Ovary (tissue), 10 donors: ENCODE measurements at places on chromosomes 13 and 19. TPM values are rescaled to one million over a fixed set of nuclear protein-coding genes. Genes with fewer than 3 reads are reported as not detected.

MICOS13 gene
- 41.7 TPM for total RNA-seq

CCL25 gene
- not detected for total RNA-seq

ZNF665 gene
- 8.8 TPM for total RNA-seq

F7 gene
- total RNA-seq: 0.35 TPM

PRR22 gene
- total RNA-seq: 3.1 TPM

CYP2B6 gene
- total RNA-seq: 0.15 TPM

C1QTNF9B gene
- total RNA-seq: not detected

- no peaks in the 10 kb centered on the region for H3K4me1 ChIP-seq
- DNase-seq: no peak
- H3K27me3 ChIP-seq: no peaks in the 10 kb centered on the region
- no peak overlapping the region for H3K27ac ChIP-seq
- H3K36me3 ChIP-seq: no peaks in the 10 kb centered on the region
- H3K4me3 ChIP-seq: no peak overlapping the region
Measured at GRCh38 chr13:49528161-49528560, 32.4 kb downstream of the PHF11 start.

- no peaks in the 10 kb centered on the region for H3K4me1 ChIP-seq
- DNase-seq: no peak
- no peaks in the 10 kb centered on the region for H3K27me3 ChIP-seq
- no peak overlapping the region for H3K4me3 ChIP-seq
- no peaks in the 10 kb centered on the region for H3K36me3 ChIP-seq
- no peak overlapping the region for H3K27ac ChIP-seq
Measured at GRCh38 chr13:39107561-39107960, 69.3 kb downstream of the NHLRC3 start.

DNA sequence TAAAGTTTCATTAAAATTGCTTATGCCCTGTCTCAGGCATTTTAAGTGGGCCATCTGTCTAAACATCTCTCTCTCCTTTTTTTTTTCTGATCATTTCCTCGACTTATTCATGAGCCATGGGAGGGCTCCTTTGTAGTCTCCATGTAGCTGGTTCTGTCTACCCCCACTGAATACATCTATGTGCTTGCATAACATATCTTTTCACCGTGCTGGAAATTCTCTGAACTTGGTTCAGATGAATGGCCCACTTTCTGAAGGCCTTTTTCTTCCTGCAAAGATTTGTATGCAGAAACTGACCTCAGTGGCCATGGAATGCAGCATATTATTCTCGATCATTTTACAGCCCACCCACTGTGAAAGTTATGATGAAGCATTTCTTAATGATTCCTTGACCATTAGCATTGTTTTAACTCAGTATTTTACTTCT lies 225.3 kb downstream of the GGACT start:
- H3K27me3 ChIP-seq: no peaks in the 10 kb centered on the region
- H3K4me3 ChIP-seq: no peak overlapping the region
- no peak overlapping the region for H3K27ac ChIP-seq

DNA sequence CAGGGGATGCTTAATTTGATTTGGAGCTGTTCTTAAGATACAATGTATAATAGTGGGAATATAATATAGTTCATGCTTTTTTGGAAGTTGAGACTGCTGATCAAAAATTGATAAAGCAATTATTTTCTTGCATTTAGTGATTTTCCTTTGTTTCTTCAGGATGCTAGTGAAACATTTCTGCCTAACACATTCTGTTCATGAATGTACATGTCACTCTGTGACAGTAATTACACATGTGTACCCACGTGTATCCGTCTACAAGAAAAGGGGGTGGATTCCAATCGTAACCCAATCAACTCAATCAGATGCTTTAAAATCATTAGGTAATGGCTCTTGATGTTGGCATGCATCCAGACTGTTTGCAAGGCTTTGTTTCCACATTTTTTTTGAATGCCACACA lies 5.0 kb upstream of the FRY start:
- H3K36me3 ChIP-seq: no peaks in the 10 kb centered on the region
- H3K4me3 ChIP-seq: no peak overlapping the region
- H3K27ac ChIP-seq: no peak overlapping the region
- DNase-seq: no peak

- no peaks in the 10 kb centered on the region for H3K4me1 ChIP-seq
- H3K4me3 ChIP-seq: no peak overlapping the region
- H3K27ac ChIP-seq: no peak overlapping the region
Measured at GRCh38 chr13:29081697-29082440, 261.7 kb downstream of the MTUS2 start.

GRCh38 chr13:62684359-62684758 lies 1268.7 kb upstream of the PCDH20 start:
- H3K4me1 ChIP-seq: no peaks in the 10 kb centered on the region
- no peak overlapping the region for H3K4me3 ChIP-seq
- H3K27ac ChIP-seq: no peak overlapping the region
- H3K27me3 ChIP-seq: no peaks in the 10 kb centered on the region
- DNase-seq: no peak

- H3K27me3 ChIP-seq: no peaks in the 10 kb centered on the region
- no peak for DNase-seq
- H3K27ac ChIP-seq: no peak overlapping the region
- H3K4me3 ChIP-seq: no peak overlapping the region
- H3K4me1 ChIP-seq: peaks cover 1% of the 10 kb centered on the region
Measured at GRCh38 chr19:50419580-50420035, 870 bp downstream of the SPIB start.

GRCh38 chr13:112843392-112844111 lies 125.5 kb upstream of the MCF2L start:
- H3K27me3 ChIP-seq: no peaks in the 10 kb centered on the region
- H3K27ac ChIP-seq: no peak overlapping the region
- no peaks in the 10 kb centered on the region for H3K4me1 ChIP-seq
- H3K4me3 ChIP-seq: no peak overlapping the region
- no peaks in the 10 kb centered on the region for H3K36me3 ChIP-seq

GRCh38 chr13:76600081-76600480 lies 286.1 kb downstream of the KCTD12 start:
- H3K36me3 ChIP-seq: no peaks in the 10 kb centered on the region
- H3K4me1 ChIP-seq: peaks cover 2% of the 10 kb centered on the region
- no peak overlapping the region for H3K4me3 ChIP-seq

- H3K27ac ChIP-seq: no peak overlapping the region
- no peaks in the 10 kb centered on the region for H3K36me3 ChIP-seq
- H3K4me3 ChIP-seq: no peak overlapping the region
- DNase-seq: no peak
- H3K4me1 ChIP-seq: peaks cover 14% of the 10 kb centered on the region
Measured at GRCh38 chr19:6099599-6099998, 10.7 kb downstream of the RFX2 start.

DNA sequence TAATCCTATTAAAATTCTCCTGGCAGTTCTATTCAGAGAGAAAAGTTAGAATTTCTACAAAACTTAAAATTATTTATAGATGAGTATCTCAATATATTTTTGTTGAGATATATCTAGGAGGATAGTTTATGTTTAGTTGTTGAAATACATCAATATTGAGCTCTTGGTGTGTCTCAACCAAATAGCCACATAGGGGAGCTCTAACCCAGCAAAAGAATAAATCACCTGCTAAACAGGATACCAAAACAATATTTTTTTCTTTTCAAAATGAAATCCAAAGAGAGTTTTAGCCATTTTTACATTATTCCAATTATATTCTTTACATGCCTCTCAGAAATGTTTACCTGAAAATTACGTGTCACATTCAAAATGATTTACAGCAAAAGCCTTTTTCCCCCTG lies 954.7 kb downstream of the SLITRK6 start:
- no peaks in the 10 kb centered on the region for H3K36me3 ChIP-seq
- peaks cover 2% of the 10 kb centered on the region for H3K27me3 ChIP-seq
- H3K4me1 ChIP-seq: no peaks in the 10 kb centered on the region
- no peak overlapping the region for H3K4me3 ChIP-seq

GRCh38 chr13:78032132-78032531 lies 113.5 kb upstream of the EDNRB start:
- no peaks in the 10 kb centered on the region for H3K4me1 ChIP-seq
- no peak for DNase-seq
- no peaks in the 10 kb centered on the region for H3K36me3 ChIP-seq
- no peaks in the 10 kb centered on the region for H3K27me3 ChIP-seq

DNA sequence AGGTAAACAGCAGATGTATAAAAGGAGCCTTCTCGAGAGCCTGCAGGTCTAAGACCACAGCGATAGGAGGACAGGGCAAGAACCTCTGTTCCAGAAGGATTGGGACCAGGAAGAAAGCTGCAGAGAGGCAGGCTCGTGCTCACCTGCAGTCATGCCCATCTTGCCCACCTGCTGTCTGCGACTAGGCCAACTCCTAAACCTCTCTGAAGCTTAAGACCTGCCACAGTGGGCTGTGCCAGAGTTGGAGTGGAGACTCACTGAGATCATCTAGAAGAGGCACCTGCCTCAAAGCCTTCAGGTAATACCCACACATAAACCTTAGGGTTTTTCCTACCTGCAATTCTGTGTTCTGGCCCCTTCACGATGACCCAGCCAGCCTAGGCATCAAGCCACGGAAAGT lies 68.7 kb downstream of the IRS2 start:
- no peak overlapping the region for H3K27ac ChIP-seq
- H3K36me3 ChIP-seq: no peaks in the 10 kb centered on the region
- no peaks in the 10 kb centered on the region for H3K27me3 ChIP-seq
- H3K4me3 ChIP-seq: no peak overlapping the region

DNA sequence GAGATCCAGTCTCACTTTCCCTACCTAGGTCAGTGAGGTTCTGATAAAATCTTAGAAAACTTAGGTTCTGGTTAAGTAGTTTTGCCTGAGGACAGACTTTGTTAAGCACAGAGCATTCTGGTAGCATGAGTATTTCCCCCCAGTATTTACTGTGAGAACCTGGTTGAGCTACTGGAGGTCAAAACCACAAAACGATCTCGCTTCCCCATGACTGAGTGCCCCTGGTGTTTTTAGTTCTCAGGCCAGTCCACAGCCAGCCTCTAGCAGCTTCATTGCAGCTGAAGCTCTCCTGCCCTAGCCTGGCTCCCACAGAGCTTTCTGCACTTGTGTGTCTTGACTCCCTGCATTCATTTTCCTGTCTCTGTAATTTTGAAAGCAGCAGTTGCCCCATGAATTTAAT lies 1138.2 kb downstream of the UQCRFS1 start:
- H3K4me1 ChIP-seq: no peaks in the 10 kb centered on the region

GRCh38 chr19:50406156-50406820 lies 12.4 kb upstream of the SPIB start:
- H3K36me3 ChIP-seq: no peaks in the 10 kb centered on the region
- H3K4me1 ChIP-seq: no peaks in the 10 kb centered on the region
- no peak overlapping the region for H3K27ac ChIP-seq

DNA sequence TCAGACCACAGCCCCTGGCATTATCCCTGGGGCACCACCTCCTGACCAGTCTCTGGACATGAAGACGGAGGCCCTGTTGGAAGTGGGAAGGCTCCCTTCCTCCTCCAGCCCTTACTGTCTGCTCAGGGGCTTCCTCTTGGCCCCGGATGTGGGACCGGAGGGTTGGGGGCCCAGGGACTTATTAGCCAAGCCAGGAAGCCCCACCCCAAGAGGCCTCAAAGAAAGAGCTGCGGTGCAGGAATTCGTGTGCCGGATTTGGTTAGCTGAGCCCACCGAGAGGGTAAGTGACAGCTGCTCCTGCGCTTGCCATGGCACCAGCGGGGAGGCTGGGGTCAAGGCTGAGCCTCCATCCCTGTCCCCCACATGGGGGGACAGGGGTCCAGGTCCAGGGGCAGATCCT lies at the start of gene RETN:
Gene RETN (plus strand): TSS at position 208 of the 400 bp plus-strand sequence. CDS start 278 bp downstream, outside the sequence.
- H3K4me3 ChIP-seq: no peak within 1 kb of the TSS
- no peak within 1 kb of the TSS for H3K27ac ChIP-seq
- no peaks in the 10 kb centered on the region for H3K27me3 ChIP-seq
- H3K36me3 ChIP-seq: no peaks in the 10 kb centered on the region

DNA sequence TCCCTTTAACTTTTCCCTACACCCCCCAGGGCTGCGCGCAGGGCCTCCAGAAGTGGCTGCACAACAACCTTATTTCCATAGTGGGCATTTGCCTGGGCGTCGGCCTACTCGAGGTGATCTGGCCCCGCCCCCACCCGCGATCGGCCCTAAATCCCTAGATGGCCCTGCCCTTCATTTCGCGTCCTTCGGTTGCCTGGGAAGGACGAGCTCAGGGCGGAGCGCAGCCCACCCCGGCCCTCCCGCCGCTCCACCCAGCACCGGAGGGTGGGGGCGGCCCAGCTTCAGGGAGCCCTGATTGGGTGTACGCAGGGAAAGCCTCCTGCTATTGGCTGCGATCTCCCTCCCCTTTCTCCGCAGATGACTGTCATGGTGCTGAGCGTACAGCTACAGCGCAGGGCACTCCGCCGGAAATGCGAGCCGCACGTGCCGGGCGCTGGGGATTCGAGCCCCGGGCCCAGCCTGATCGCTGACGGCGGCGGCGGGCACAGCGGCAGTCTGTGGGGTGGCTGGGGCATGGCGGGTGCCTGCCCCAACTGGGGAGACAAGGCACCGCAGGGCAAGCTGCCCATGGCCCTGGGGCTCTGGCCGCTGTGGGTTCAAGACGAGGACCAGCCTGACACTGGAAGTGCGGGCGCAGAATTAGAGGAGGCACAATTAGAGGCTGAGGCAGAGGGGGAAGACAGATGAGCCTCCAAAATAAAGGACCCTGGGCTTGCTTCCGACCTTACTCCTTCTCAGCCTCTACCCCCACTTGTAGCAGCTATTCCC lies 4.3 kb downstream of the CD37 start:
- H3K4me1 ChIP-seq: peaks cover 8% of the 10 kb centered on the region
- H3K27ac ChIP-seq: peak overlapping the region; percentile 69
- H3K4me3 ChIP-seq: peak overlapping the region; percentile 48
- DNase-seq: peak; percentile 93
- no peaks in the 10 kb centered on the region for H3K36me3 ChIP-seq

- H3K27me3 ChIP-seq: no peaks in the 10 kb centered on the region
- H3K4me1 ChIP-seq: no peaks in the 10 kb centered on the region
- no peak overlapping the region for H3K27ac ChIP-seq
- DNase-seq: no peak
Measured at GRCh38 chr19:28889941-28890670, 322.8 kb downstream of the UQCRFS1 start.

- H3K27ac ChIP-seq: no peak overlapping the region
- no peaks in the 10 kb centered on the region for H3K4me1 ChIP-seq
- no peaks in the 10 kb centered on the region for H3K27me3 ChIP-seq
- H3K4me3 ChIP-seq: no peak overlapping the region
- no peak for DNase-seq
Measured at GRCh38 chr13:30314069-30314468, 6.7 kb upstream of the KATNAL1 start.

GRCh38 chr19:45747513-45747912 lies 14.3 kb downstream of the MEIOSIN start:
- no peaks in the 10 kb centered on the region for H3K4me1 ChIP-seq
- H3K4me3 ChIP-seq: no peak overlapping the region
- H3K27me3 ChIP-seq: no peaks in the 10 kb centered on the region
- no peak overlapping the region for H3K27ac ChIP-seq
- H3K36me3 ChIP-seq: no peaks in the 10 kb centered on the region
- no peak for DNase-seq

GRCh38 chr13:94065741-94066140 lies 413.7 kb downstream of the DCT start:
- DNase-seq: no peak
- H3K27me3 ChIP-seq: no peaks in the 10 kb centered on the region
- no peak overlapping the region for H3K4me3 ChIP-seq
- no peak overlapping the region for H3K27ac ChIP-seq
- H3K36me3 ChIP-seq: no peaks in the 10 kb centered on the region
- peaks cover 5% of the 10 kb centered on the region for H3K4me1 ChIP-seq

GRCh38 chr13:96766306-96766705 lies 228.0 kb downstream of the OXGR1 start:
- H3K36me3 ChIP-seq: no peaks in the 10 kb centered on the region
- no peak overlapping the region for H3K27ac ChIP-seq
- H3K27me3 ChIP-seq: no peaks in the 10 kb centered on the region
